Muscle of arm (tissue), 14 donors: ENCODE measurements at places on chromosomes 1 and 21. TPM values are rescaled to one million over a fixed set of nuclear protein-coding genes. Genes with fewer than 3 reads are reported as not detected.

DNA sequence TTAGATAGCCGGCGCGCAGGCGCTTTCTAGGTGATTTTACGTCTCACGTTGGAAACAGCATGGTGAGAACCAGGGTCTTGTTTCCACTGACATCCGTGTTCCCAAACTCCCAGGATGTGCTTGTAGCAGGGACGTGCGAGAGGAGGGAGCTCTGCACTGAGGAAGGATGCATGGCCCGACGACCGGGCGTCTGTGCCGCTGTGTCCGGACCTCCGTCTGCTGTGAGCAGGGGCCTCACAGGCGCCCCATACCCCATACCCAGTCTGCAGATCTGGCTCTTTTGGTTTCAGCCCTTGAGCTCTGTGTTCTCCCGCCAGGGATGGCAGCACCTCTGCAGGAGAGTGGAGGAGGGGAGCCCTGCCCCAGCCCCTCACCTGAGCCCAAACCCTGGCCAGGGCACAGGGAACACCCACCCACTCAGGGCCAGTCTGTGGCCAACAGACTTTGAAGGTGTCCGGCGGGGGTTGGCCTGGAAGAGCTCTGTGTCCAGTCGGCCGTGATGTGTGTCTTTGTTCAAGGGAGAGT is 67.2 kb upstream of the COL6A1 start:
- no peak for DNase-seq

PDE4B gene
- 27.9 TPM for polyA plus RNA-seq

DNA sequence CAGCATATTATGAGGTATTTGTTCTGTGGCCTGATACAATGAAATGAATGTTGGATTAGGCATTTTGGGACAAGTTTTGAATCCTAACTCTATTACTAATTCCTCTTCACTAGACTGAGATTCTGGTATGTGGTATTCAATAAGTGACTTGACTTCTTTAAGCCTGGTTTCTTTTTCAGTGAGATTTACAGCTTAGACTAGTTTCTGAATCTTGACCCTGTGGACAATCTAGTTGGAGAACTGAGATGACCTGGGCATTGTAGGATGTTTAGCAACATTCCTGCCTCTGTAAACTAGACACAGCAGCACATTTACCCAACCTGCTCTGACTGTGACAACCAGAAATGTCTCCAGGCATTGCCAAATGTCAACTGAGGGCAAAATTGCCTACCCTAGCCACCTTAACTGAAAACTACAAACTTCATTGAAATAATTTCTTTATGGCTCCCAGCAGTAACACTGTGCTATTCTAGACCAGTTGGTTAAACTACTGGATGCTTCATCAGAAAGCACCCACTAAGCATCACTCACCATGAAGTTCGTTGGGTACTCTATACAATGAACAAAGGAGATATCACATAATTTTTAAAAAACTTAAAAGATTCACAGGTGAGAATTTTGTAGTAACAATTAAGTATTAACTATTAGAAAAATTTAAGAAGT is 16.8 kb downstream of the PTPRC start:
- no peak for DNase-seq

TOMM40L gene
- 9.2 TPM for polyA plus RNA-seq

GRCh38 chr1:233983811-233984210 is 79.3 kb downstream of the SLC35F3 start:
- no peak for DNase-seq

GRCh38 chr1:76543495-76543894 is 323.8 kb upstream of the ST6GALNAC5 start:
- no peak for DNase-seq

GRCh38 chr1:54081306-54082270 is 28.2 kb downstream of the TCEANC2 start:
- no peak for DNase-seq

DNA sequence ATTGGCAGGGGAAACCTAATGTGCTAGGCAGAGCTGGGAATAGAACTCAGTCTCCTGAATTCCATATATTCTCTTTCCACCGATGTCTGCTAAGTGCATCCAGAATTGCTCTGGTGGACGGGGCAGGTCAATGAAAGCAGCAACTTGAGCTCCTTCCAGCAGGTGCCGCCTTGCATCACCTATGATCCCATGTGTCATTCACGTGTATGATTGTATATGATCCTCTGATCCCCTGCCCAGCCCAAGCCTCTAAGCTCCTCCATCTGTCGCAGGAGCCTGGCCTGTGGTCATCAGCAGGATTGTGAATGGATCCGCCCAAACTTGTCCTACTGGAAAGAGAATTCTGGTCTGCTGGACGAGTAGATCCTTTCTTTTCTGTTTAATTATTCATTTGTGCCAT is 13.1 kb downstream of the ACTA1 start:
- no peak for DNase-seq

DENND4B gene
- polyA plus RNA-seq: not detected
